ENCODE measurements at places on chromosomes 3 and 15.

GRCh38 chr3:124273651-124274050 is 281.7 kb upstream of the ROPN1 start:
- DNase-seq = no peak

DNA sequence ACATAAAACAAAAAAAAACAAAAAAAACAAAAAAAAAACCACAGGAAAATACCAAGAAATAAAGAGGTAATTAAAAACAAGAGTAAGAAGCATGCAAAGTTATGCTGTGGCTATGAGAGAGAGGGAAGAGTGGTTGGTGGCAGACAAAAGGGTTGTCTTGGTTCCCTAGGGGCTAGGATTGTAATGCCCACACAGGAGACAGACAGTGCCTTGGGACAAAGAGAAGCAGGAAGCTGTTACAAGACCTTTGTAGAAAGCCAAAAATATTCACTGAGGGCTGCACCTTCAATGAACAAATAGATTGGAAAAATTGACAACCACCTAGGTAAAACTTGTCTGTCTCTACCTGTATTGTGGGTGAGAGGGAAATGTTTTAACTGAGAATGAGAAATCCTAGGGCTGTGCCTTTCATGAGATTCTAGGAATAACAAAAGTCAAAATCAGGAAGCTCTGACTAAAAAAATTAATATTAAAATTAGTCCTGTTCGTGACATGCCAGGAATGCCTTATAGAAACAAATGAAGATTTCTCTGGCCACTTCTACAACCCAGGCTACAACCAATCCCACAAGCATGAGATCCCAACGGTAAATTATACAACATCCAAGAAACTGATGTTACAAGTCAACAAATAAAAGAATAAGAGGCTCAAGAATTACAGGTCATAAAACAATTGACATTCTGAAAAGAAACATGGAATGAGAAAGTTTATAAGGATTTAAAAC is 45.0 kb upstream of the PRICKLE2 start:
- DNase-seq = no peak

DNA sequence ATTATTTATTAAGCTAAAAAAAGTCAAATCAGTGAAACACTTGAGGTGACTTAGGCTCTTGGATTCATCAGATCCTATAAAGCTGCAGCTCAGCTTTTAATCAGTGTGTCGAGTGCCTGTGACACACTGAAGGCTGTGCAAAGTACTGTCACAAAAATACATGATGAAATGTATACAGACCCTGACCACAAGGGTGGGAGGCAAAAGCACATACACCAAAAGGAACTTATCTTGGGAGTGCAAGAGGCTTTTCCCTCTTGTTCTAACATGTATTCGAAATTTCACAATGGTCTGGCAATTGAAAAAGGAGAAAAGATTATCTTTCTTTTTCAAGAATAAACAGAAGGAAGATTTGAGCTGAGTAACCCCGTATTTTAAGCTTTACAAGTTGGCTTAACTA is 35.9 kb downstream of the VGLL4 start:
- no peak for DNase-seq

- DNase-seq = no peak
Observed at GRCh38 chr3:55534876-55535275, 47.8 kb upstream of the WNT5A start.

DNA sequence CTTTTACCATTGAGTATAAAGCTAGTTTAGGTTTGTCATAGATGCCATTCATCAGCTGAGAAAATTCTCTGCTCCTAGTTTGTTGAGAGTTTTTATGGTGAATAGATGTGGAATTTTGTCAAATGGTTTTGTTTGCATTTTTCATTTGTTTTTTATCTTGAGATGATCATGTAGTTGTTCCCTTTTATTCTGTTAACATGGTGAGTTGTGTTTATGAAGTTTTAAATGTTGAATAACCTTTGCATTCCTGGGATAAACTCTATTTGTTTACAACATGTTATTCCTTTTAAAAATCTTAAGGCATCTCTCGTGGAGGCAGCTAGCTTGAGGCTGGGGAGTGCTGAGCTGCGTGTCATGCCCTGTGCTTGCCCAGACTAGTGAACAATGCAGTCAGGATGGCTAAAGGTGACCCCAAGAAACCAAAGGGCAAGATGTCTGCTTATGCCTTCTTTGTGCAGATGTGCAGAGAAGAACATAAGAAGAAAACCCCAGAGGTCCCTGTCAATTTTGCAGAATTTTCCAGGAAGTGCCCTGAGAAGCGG is 48.5 kb downstream of the ANAPC13 start:
- DNase-seq = no peak

- DNase-seq = no peak
Observed at GRCh38 chr3:160684368-160684740, 7.4 kb downstream of the ARL14 start.

GRCh38 chr15:65916664-65917406 is 47.5 kb downstream of the RAB11A start:
- no peak for DNase-seq

- DNase-seq = no peak
Observed at GRCh38 chr3:64459711-64460110, 228.1 kb downstream of the ADAMTS9 start.

DNA sequence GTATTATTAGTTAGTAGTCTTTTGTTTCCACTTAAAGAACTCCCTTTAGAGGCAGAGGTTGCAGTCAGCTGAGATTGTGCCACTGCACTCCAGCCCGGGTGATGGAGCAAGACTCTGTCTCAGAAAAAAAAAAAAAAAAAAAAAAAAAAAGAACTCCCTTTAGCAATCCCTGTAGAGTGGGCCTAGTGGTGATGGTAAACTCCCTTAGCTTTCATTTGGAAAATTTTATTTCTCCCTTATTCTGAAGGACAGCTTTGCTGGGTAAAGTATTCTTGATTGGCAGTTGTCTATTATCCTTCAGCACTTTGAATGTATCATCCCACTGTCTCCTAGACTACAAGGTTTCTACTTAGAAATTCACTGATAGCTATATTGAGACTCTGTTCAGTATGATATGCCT is 46.0 kb downstream of the RPL39L start:
- DNase-seq = no peak

All from stimulated activated CD8-positive, alpha-beta memory T cell treated with anti-CD3 and anti-CD28 coated beads, Interleukin-12 subunit alpha, Interleukin-12 subunit beta, amount 100 ng/mL, for 1 hour (primary cell).